ENCODE measurements at places on chromosomes 2 and 18.

GRCh38 chr2:227267410-227268115 is 57.5 kb upstream of the MFF start:
- no peak for DNase-seq

GRCh38 chr2:29560566-29560965 is 360.8 kb downstream of the ALK start:
- DNase-seq: no peak

GRCh38 chr18:64245126-64245861 is 96.4 kb upstream of the LINC00305 start:
- no peak for DNase-seq

DNA sequence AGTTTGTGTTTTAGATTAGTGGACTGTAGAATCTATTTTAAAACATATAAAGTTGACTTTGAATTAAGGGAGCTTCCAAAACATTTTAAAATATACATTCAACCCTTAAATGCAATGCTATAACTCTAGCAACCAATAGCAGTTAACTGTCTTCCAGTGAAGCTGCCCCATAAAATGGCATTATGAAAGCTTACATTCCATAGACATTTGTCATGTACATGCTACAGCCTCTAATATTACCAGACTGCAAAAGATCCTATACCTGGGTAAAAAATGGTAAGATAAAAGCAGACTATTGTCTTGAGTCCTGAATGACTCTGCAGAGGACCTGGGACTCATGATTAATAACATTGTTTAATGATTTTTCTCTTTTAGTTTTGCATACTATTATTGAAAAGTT is 489.4 kb downstream of the LRP1B start:
- DNase-seq: no peak

- no peak for DNase-seq
Observed at GRCh38 chr18:48959921-48960920, 9.5 kb upstream of the SMAD7 start.

DNA sequence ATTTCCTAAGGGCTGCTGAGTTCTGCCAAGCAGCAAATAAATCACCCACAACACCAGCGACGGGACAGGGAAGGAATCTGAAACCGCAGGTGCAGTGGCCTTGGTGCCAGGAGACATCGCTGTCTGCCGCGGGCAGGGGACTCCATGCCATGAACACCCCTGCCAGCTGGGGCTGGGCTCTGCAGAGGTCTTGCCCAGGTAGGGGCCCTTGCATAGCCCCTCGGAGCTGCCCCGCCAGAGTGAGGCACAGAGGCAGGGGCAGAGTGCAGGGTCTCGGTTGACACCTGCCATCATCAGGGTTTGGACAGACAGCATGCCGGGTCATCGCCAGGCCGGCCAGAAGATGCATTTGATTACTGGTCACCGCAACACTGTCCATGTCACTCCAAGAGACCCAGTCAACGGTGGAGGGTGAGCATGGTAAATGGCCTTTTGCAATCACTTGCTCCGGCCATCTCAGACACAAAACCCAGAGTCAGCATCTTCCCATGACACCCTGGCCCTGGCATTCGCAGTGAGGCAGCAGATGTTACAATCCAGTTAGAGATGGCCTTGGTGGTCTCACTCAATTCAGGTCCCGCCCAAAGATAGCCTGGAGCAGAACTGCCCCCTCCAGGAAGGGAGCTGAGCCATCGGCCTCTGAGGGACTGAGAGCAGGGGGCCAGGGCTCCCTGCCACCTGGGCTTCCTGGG is 255.4 kb downstream of the NDUFA10 start:
- no peak for DNase-seq

DNA sequence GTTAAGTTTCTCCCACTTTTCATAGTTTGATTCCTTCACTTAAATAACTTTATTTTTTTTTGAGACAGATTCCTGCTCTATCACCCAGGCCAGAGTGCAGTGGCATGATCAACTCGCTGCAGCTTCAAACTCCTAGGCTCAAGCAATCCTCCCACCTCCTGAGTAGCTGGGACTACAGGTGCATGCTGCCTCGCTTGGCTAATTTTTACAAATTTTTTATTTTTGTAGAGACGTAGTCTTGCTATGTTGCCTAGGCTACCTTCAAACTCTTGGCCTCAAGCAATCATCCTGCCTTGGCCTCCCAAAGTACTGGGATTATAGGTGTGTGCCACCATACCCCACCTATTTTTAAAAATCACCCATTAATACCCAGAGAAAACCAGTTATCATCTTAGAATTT is 14.2 kb upstream of the WIPF1 start:
- DNase-seq: no peak

- DNase-seq: peak; percentile 59
Observed at GRCh38 chr2:64853894-64854293, 135.3 kb upstream of the SLC1A4 start.

- no peak for DNase-seq
Observed at GRCh38 chr2:236657801-236658200, 88.2 kb downstream of the ACKR3 start.

DNA sequence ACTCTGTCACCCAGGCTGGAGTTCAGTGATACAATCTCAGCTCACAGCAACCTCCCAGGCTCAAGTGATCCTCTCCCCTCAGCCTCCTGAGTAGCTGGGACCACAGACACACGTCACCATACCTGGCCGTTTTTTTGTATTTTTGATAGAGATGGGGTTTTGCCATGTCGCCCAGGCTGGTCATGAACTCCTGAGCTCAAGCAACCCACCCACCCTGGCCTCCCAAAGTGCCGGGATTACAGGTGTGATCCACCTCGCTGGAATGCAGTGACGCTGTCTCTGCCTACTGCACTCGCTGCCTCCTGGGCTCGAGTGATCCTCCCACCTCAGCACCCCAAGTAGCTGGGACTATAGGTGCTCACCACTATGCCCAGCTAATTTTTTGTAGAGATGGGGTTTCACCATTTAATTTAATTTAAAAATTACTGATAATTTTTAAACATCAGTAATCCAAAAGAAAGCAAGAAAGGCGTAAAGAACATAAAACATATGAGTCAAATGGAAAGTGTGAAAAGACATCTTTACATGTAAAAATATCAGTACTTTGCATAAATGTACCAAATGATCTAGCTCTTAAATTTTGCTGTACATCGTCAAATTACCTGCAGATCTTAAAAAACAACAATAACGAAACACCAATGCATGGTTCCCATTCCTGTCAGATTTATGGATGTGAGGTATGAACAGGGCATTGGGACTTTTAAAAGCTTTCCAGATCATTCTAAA is 2.8 kb upstream of the ZNF236 start:
- no peak for DNase-seq

- DNase-seq: no peak
Observed at GRCh38 chr2:237574894-237575868, 8.8 kb downstream of the PRLH start.

GRCh38 chr2:42315844-42316470 is 45.1 kb downstream of the COX7A2L start:
- DNase-seq: no peak

DNA sequence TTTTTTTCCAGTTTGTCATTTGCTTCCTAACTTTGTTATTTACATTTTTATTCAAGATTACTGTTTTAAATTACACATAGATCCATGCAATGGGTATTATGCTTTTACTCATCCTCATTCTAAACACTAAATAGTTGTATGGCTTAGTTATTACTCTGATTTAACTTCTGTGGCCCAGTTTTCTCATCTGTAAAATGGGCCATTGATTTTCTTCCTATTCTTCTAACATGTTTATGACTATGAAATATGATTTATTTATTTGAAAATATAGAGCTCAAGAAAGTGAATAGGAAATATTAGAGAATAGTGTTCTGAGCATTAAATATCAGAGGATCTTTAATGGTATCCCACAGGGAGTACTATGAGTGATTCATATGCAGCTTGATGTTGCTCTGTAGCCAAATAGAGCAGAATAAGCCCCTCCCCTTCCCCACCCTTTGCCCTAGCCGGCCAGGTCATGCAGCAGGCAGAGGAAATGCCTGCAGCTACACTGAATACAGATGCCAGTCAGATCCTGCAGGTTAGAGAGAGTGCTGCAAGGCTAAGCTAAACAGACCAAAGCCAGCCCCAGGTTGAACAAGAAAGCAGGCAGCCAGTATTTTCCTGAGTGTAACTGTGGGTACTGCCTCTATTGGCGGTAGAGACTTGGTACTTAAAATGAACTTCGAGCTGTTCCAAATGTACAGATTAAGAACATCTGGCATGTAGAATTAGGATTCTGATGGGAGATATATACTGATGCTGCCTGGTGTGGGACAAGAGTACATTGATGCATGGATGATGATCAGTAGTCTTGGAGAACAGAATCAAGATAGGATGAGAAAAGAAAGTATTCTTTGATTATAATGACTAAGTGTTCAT is 11.7 kb upstream of the ACYP2 start:
- peak; percentile 3 for DNase-seq

- DNase-seq: no peak
Observed at GRCh38 chr2:164260506-164260905, 360.8 kb downstream of the GRB14 start.

DNA sequence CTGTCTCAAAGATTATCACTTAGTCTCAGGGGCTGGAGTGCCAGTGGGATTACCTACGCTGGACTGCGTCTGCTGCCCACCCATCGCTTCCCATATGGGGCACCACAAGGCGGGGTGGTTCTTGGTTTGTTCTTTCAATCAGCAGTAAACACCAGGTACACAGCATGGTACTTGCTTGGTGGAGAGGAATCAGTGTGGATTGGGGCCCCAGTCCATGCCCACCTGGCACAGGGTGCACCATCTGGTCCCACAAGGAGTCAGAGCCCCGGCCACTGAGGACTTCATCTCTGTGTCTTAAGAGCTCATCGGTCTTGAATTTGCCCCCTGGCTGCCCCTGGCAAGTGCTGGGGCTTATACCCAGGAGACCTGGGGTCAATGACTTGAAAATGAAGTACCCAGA is 96.2 kb downstream of the GLI2 start:
- DNase-seq: no peak

DNA sequence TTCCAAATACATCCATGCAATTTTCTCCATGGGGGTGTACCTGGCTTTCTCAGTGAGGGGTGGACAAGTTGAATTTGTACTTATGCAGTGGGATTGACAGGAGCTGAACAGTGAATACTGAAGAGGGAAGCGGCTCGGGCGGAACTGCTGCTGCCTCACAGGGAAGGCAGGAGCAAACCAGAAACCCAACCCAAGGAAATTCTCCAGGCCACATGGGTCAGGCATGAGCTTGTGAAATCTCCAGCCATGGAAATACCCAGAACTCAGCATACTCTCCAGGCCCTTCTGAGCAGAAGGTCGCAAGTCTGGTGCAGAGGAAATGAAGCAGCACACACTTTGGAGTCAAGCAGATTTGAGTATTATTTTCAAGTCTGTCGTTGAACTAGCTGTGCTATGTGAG is 26.5 kb upstream of the INO80C start:
- peak; percentile 67 for DNase-seq

GRCh38 chr2:100423631-100424030 is 6.2 kb upstream of the CHST10 start:
- DNase-seq: no peak

- DNase-seq: no peak
Observed at GRCh38 chr2:73822276-73822675, 6.5 kb upstream of the STAMBP start.

DNA sequence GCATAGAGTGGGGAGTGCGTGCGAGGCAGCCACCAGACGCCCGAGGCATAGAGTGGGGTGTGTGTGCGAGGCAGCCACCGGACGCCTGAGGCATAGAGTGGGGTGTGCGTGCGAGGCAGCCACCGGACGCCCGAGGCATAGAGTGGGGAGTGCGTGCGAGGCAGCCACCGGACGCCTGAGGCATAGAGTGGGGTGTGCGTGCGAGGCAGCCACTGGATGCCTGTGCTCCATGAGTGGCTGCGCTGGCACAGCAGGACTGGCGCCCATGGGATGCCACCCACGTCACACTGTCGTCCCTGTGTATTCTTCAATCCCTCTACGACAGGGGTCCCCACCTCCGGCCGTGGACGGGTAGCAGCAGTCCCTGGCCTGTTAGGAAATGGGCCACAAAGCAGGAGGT is 221.9 kb downstream of the HDAC4 start:
- no peak for DNase-seq

DNA sequence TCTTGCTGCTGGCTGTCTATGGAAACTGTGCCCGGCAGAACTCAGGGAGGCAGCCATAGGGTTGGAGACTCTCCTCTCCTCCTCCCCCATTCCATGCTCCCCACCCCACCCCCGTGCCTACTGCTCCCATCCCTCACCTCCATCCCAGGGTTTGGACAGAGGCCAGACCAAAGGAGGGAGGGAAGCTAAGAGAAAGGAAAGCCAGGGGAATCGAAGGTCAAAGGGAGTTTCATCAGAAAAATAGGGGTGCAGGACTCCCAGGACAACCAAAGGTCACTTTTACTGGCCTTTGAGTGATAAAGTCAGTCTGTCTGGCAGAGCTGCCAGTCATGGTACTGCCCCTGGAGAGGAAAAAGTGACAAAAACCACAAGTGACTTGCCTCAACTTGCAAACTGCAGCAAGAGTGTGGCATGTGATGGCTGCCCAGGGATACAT is 187.3 kb upstream of the CTAGE1 start:
- DNase-seq: no peak
